ENCODE measurements at places on chromosomes 12 and 14. TPM values are rescaled to one million over a fixed set of nuclear protein-coding genes. Genes with fewer than 3 reads are reported as not detected.

Gene SLC16A7
- total RNA-seq, result 21.9 TPM

Gene MAP3K9
- 1.9 TPM for total RNA-seq

Gene HCAR1
- not detected for total RNA-seq

GRCh38 chr12:54680374-54680773 is 32.2 kb upstream of the DCD start:
- H3K4me3 ChIP-seq, result no peak overlapping the region
- DNase-seq, result no peak
- H3K27me3 ChIP-seq, result no peaks in the 10 kb centered on the region

DNA sequence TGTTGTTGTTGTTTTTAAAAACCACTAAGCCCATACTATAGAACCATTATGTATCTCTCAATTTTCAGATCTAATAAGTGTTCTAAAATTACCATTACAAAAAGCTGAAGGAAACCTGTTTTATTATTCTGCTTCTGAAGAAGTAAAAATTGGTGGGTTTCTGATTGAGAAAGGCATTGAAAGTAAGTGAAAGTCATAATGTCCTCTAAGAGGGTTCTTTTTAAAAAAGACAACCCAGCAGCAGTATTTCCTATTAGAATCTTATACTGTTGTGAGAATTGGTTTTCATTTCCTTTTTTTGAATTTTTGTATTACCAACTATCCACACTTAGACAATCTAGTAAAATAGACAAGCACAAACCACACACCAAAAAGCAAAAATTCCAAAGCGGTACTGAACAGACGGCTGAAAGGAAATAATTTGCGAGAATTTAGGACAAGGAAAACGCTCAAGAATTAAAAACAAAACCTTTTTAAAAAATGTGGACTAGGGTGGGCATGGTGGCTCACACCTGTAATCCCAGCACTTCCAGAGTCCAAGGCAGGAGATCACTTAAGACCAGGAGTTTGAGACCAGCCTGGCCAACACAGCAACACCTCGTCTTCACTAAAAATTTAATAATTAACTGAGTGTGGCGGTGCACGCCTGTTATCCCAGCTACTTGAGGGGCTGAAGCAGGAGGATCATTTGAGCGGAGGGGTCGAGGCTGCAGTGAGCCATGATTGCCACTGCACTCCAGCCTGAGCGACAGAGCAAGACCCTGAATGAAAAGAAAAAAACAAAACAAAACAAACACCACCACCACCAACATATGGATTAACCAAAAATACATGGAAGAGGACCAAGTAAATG is 66.7 kb upstream of the AP4S1 start:
- H3K36me3 ChIP-seq, result no peaks in the 10 kb centered on the region
- H3K4me1 ChIP-seq, result no peaks in the 10 kb centered on the region
- no peak overlapping the region for H3K27ac ChIP-seq
- no peaks in the 10 kb centered on the region for H3K27me3 ChIP-seq
- no peak overlapping the region for H3K4me3 ChIP-seq

GRCh38 chr14:74653386-74654138 is 41.5 kb upstream of the LTBP2 start:
- H3K4me1 ChIP-seq, result peaks cover 19% of the 10 kb centered on the region
- no peaks in the 10 kb centered on the region for H3K36me3 ChIP-seq
- no peak for DNase-seq
- no peaks in the 10 kb centered on the region for H3K27me3 ChIP-seq

- H3K4me1 ChIP-seq, result peaks cover 2% of the 10 kb centered on the region
- DNase-seq, result no peak
- H3K4me3 ChIP-seq, result no peak overlapping the region
- H3K27me3 ChIP-seq, result no peaks in the 10 kb centered on the region
- no peak overlapping the region for H3K27ac ChIP-seq
Observed at GRCh38 chr12:93050026-93050747, 121.1 kb upstream of the EEA1 start.

DNA sequence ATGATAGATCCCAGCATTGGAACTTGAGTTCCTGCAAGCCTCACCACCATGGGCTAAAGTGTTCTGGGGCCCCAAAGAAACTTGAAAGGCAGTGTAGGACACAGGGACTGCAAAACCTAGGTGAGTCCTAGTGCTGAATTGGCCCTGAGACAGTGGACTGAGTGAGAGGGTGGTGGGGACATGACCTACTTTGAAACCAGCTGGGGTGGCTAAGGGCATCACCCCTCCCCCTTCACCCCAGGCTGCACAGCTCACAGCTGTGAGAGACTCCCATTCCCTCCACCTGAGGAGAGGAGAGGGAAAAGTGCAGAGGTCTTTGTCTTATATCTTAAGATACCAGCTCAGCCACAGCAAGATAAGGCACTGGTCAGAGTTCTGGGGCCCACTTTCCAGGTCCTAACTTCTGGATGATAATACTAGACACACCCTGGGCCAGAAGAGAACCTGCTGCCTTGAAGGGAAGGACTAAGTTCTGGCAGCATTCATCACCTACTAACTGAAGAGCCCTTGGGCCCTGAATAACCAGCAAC is 62.5 kb downstream of the MAPKAPK5 start:
- no peaks in the 10 kb centered on the region for H3K4me1 ChIP-seq
- no peak overlapping the region for H3K27ac ChIP-seq
- H3K27me3 ChIP-seq, result no peaks in the 10 kb centered on the region
- H3K4me3 ChIP-seq, result no peak overlapping the region
- H3K36me3 ChIP-seq, result no peaks in the 10 kb centered on the region
- no peak for DNase-seq
